NB4 (cell line): ENCODE measurements at places on chromosomes 3 and 15.

GRCh38 chr15:85047271-85047948 lies 65.8 kb downstream of the PDE8A start:
- peak; percentile 31 for DNase-seq

GRCh38 chr15:91660174-91660649 lies 193.3 kb upstream of the SLCO3A1 start:
- peak; percentile 12 for DNase-seq

DNA sequence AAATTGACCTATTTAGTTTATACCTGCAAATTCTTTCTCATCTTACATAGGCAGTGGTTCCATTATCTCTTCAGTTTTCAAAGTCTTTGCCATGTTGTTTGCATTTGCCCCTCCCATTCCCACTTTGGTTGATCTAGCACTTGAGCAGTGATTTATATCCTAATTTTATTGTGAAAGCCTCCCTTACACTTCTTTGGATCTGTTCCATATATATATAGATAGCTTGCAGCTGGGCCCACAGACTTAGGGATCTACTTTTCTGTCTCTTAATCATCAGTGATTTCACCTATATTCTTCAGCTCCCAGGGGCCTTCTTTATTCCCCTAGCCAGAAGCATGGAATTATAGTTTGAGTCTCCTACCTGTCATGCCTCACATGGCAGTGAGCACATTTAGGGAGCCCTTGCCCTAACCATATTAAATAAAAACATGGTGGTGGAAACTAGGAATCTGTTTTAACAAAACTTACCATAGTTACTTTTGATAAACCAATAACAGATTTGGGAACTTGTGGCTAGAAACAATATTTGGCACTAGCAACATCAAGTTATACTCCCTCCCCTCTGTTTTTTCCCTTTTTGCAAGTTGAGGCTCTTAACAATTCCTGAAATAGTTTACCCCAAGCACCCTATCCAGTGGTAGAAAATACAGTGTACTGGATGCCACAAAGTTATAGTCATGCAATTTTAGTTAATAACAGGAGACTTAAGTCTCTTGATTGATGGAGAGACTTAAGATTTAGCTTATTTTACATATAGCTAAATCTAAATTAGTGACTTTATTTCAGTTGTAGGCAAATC lies 41.7 kb downstream of the ARIH1 start:
- no peak for DNase-seq

- no peak for DNase-seq
These were observed 194.7 kb upstream of the CADPS start for GRCh38 chr3:63069806-63070475.

DNA sequence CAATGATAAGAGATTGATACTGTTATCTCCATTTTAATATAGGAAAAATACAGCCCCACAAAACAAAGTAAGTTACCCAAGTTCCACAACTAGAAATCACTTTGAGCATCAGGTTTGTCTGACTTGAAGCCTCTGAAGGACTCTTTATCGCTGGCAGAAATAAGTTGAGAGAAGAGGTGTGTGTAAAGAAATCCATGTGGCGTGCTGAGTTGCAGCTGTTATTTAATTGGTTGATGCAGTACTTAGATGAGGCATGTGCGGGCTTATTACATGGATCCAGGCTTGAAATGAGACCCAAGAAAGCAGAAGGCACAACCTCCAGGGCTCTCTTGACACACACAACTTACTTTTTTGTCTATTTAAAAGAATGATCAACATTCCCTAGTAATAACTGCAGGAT lies 221.3 kb downstream of the PDZRN3 start:
- DNase-seq = no peak
